Stimulated activated CD4-positive, alpha-beta T cell treated with anti-CD3 and anti-CD28 coated beads, Interleukin-2, amount 100 ng/mL, for 48 hours (primary cell): ENCODE measurements at places on chromosomes 6 and 20.

GRCh38 chr20:58597249-58597891 is 53.7 kb upstream of the STX16 start:
- DNase-seq = no peak

DNA sequence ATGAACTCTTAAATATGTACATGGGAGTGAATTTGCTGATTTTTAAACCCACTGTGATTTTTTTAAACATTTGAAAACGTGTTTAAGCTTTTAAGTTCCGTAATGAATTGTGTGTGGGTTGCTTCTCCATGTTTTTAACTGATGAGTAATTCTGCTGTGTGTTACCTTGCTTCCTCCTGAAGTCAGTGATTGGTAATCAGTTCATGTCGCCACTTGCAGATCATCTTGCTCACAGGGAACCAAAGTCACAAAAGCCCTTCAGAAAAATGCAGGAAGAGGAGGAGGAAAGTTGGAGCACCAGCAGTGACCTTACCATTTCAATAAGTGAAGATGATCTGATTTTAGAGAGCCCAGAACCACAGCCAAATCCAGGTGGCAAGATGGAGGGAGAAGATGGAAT is 36.7 kb downstream of the KIZ start:
- no peak for DNase-seq

DNA sequence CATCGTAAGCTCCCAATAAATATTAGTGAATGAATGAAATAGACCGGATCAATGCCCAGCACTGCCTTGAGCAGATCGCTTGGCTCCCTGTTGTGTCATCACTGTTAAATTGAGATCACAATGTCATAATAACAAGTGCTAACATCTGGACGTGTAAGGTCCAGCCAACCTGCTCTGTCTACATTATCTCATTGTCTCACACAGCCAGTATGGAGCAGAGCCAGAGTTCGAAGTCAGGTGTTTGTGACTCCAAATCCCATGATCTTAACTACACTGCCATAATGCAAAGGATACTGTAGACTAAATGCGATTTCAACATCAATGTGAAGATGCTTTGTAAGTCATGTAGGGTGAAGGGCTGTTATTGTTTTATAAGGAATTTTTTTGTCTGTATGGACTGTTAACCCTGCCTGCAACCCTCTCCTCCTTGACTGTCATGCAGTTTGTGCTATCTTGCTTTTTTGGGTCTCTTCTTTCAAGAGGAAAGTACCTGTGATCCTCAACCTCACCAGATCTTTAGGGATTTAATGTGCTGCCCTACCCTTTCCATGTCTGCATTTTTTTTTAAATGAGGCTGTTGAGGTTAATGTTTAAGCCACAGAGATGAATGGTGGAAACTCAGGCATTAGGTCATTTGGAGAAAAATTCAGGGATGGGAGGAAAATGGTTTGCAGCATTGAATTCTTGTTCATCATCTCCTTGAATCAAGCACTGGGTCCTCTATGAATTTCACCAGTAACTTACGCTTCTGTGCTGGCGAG is 49.0 kb upstream of the OCSTAMP start:
- DNase-seq = no peak

DNA sequence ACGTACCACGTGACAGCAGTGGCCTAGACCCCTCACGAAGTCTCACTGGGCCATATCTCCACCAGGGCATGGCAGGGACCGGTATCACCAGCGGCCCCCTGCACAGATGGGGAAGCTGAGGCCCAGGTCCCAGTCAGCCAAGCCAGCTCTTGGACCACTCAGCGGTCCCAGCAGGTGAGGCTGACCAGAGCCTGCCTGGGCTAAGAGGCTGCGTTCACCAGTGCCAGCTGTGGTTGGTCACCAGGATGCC is 2.6 kb upstream of the MRGBP start:
- no peak for DNase-seq

GRCh38 chr20:2762578-2763131 is 37.8 kb downstream of the CPXM1 start:
- DNase-seq = no peak

DNA sequence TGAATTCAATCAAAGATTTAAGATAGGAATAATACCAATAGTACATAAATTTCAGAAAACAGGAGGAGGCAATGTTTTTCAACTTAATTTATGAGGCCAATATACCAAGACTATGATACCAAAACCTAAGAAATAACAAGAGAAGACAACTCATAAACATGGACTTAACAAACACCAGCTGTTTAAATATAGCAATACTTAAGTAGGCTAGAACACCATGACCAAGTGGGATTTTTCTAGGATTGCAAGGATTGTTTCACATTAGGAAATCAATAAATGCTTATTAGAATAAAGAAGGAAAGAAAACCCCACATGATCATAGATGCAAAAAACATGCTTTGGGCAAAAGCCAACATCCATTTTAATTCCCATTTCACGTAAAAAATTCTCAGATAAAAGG is 355.1 kb downstream of the EPM2A start:
- no peak for DNase-seq
